ENCODE measurements at places on chromosomes 6 and 20.

GRCh38 chr6:13908955-13909381, 15.8 kb upstream of the RNF182 start:
- no peak for DNase-seq

- DNase-seq, result peak; percentile 83
Observed at GRCh38 chr20:5674176-5674660, 76.0 kb upstream of the SHLD1 start.

DNA sequence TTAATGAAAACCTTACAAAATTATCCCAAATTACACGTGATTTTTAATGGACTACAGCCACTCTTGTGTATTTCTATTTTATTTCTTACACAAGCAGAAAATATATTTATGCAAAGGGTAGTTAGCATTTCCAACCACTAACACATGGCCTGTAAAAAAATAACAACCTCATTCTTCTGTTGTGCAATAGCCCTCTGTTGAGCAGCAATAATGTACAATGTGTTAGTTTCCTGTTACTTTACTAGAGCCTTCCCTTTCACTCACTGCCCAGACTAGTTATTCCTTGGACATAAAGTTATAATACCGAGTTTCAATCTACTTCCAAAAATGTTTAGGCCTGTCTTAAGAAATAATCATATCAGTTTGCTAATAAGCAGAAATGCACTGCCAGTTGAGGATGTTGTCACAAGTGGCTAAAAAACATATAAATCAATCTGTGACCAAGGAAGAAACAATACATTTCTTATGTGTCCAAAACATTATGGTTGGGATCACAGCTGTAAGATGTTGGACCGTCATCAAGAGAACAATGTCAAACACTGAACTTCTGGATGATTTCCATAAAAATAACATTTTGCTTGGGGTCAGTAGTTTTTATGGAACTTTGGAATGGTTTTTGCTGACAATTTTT, 73.6 kb upstream of the RNF146 start:
- peak; percentile 34 for DNase-seq

GRCh38 chr6:46849361-46849690, 56.1 kb downstream of the MEP1A start:
- no peak for DNase-seq

- no peak for DNase-seq
Observed at GRCh38 chr6:127857051-127857637, 43.7 kb downstream of the THEMIS start.

GRCh38 chr20:61682996-61683681, 382.5 kb downstream of the TAF4 start:
- no peak for DNase-seq

- DNase-seq, result no peak
Observed at GRCh38 chr20:33584976-33585375, 77.2 kb upstream of the C20orf144 start.

GRCh38 chr6:101668496-101669030, 275.1 kb downstream of the GRIK2 start:
- DNase-seq, result no peak

DNA sequence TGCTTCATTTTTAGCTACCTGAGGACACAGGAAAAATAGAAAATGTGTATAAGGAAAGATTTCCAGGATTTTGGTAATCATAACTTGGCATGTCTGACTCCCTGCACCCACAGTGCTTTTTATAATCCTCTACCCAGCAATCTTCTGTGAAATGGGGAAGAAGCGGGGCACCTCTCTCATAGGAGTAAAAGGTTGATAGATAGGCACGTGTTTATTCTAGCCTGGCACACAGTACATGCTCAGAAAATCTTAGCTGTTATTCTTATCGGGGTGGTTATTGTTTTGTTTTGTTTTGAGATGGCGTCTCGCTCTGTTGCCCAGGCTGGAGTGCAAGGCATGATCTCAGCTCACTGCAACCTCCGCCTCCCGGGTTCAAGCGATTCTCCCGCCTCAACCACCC, 87.7 kb upstream of the SALL4 start:
- no peak for DNase-seq

DNA sequence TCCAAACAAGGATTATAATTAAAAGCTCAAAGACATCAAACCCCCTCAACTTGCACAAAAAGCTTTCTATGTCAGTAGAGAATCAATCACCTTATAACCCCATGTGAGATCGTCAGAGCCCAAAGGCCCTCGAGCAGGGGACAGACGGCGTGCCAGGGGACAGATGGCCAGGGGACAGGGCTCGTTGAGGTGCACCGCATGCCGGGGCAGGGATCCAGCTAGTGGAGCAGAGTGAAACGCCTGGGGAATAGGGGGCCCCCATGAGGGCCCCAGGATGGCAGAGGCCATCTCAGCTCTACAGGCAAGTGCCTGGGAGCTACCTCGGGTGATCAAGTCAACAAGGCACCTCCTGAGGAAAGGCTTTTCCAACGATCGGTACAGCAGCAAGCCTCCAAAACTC, 28.6 kb downstream of the DIDO1 start:
- DNase-seq, result no peak

GRCh38 chr6:127297502-127298070, 30.9 kb downstream of the RNF146 start:
- no peak for DNase-seq

DNA sequence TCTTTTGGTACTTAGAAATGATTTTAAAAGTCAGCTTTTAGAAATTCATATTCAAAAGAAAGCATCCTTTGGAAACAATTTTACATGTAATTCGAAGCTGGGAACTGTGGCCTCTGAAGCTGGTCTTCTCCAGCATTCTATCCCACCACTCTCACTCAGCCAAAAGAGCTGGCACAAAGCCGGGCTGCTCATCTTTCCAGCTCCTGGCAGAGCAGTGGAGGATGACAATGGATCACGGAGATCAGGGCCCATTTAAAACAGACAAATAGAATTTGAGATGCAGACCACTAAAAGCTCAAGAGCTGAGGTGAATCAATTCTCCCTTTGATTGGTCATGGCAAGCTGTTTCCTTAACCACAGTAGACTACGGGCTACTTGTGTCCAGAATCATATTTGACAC, 60.6 kb downstream of the OTOR start:
- DNase-seq, result no peak

DNA sequence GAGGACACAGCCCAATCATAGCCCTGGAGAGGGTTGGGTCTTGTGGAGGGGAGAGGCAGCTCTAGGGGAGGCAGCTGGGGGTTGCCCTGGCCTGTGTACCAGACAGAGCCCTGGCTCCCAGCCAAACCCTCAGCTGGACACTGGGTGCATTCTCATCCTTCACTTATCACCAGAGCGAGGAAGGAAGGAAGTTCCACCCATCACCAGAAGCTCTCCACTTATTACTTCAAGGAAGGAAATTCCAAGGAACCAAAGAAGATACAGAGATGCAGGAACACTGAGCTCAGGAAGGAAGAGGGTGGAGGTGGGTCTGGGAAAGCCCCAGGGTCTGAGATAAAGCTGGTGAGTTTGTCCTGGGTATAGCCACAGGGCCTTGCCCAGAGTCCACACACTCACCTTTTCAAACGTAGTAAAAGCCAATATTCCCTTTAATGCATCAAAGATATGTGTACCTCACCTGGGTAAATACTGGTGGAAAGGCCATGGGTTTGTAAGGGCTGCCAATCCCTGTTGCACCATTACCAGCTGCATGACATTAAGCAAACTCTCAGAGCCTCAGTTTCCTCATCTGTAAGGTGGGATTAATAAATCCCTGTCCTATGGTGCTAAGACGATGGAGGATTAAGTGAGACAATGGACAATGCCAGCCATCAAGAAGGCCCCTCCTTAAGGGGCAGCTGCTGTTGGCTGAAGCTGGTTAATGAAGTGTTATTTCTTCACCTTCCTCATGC, 109.7 kb upstream of the NAA20 start:
- no peak for DNase-seq

DNA sequence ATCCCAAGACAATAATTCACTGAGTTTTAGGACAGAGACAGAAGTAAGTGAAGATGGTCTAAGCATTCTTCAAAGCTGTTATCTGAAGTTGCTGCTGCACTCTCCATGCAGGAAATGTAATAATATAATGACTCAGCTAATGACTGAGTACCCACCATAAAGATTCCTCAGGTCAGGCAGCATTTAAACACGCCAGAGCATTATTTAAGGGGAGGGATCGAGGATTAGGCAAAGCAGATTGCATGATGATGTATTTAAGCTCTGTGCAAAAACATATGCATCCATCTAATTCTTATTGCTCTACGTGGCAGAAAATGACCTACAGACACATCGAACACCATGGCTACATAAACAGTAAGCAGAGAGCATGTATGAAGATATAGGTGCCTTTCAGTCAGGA, 216.4 kb downstream of the UNC5CL start:
- DNase-seq, result no peak

GRCh38 chr6:81700414-81700813, 52.1 kb downstream of the TENT5A start:
- DNase-seq, result no peak

- no peak for DNase-seq
Observed at GRCh38 chr6:40907198-40907701, 131.8 kb downstream of the UNC5CL start.

DNA sequence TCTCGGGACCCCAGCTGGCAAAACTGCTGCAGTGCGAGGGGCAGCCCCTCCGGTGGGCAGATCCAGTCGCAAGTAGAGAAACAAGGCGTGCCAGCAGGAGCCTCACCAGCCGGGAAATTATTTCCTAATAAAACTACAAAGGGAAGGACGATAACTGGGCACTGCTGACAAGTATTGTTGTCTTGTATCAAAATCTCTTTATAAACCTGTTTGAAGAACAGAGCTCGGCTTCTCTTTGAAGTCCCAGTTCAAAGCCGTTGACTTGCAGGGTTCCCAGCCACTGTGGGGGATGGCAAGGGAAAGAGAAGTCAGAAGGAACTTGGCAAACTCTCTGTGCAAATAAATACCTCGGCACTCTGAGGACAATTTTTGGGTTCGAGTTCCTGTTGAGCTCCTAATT, 504.5 kb downstream of the CD83 start:
- DNase-seq, result no peak

- no peak for DNase-seq
Observed at GRCh38 chr6:115976321-115976870, 84.3 kb downstream of the FRK start.

GRCh38 chr20:8757146-8757545, 311.7 kb upstream of the PLCB4 start:
- DNase-seq, result no peak

DNA sequence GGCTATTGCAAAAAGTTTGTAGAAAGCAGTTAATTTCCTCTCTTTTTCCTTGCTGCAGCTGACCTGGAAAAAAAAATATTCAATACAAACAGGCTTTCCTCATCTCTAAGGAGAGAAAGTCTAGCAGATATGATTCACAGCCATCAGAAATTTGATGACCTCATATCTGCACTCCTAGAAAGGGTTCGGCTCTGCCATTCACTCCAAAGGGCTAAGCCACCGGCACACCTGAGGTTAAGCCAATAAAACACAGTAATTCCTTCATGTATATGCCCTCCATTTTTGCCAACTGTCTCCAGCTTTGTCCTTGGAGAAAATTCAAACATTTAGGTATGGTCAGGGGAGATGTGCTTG, 18.7 kb upstream of the LY86 start:
- DNase-seq, result no peak

- no peak for DNase-seq
Observed at GRCh38 chr6:131336596-131336995, 201.3 kb downstream of the AKAP7 start.

- no peak for DNase-seq
Observed at GRCh38 chr20:16661756-16662155, 68.1 kb upstream of the SNRPB2 start.

GRCh38 chr6:20877008-20877937, 343.0 kb downstream of the CDKAL1 start:
- no peak for DNase-seq
